ENCODE measurements at places on chromosomes 6 and 20.

DNA sequence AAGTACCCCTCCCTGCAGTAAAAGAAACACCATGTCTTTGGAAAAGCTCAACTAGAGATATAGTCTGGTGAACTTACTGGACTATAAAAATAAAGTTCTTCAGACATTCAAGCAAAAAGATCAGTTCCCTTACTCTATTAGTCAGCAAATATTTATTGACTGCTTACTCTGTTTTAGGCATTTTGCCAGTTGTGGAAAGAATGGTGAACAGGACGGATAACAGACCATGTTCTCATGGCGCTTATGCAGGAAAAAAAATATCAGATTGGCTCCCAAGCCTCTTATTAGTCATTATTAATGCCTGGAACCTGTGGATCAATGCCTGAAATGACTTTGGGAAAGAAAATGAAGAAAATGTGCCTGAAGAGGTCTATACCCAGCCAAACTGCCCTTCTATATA lies 282.2 kb upstream of the EPHA7 start:
- DNase-seq, result no peak

- no peak for DNase-seq
Measured at GRCh38 chr6:40042232-40042631, 108.0 kb upstream of the MOCS1 start.

DNA sequence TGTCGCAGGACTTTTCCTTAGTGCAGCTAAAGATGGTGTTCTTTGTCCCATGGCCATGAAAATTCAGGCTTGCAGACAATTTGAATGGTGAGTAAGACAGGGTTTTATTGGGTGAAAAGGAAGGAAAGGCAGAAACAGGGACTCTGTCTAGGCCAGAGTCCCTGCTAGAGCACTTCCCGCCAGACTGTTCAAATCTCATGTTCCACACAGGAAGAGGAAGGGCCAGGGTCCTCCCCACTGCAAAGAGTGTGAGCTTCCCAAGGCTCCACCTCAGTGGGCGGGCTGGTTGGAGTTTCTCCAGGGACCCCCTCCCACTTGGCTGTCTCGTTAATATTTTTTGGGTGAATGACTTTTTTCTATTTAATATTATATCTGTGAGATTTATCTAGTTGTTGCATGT lies 29.0 kb downstream of the COL19A1 start:
- DNase-seq, result no peak

DNA sequence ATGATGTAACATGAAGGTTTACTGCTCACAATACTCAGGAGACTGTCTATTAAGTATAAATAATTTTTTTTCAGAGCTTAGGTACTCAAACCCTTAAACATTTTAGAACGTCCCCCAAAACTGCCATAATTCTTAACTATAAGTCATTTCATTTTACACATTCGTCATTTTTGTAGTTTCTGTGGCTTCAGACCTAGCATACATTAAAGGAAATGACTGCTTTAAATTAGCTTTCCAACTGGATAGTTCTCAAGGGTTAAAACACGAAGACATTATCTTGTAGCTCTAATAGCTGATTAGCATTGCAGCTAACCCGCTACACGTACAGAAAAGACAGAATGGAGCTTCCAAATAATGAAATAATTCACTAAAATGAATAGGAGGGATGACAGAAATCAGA lies 24.9 kb upstream of the PLN start:
- DNase-seq, result no peak

GRCh38 chr20:36461600-36462439 lies 79.5 kb upstream of the MYL9 start:
- DNase-seq, result no peak

DNA sequence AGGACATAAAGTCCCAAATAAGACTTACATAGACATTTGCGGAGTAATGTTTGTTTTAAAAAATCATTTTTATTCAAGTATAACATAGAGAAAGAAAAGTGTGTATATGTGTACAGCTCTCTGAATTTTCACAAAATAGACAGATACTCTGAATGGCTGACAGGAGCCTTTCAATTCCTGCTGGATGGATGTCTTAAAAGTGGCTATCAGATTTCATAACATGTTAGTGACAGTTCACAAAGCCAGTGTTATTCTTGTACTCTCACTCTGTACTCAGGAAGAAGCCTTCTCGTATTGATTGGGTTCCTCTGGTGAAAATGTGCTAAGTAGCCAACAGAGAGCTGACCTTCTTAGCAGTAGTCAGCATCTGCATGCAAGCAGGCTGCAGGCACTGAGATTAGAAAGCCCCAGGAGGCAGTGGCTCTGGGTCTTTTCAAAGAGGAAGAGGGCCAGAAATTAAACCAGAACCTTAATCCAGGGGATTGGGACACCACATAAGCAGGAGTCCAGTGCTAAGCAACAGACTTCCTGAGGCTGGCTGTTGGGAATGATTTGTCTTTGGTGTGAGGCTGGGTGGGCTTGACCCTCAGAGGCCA lies 19.7 kb downstream of the SLC17A4 start:
- no peak for DNase-seq

GRCh38 chr6:126446248-126446647 lies 106.3 kb downstream of the CENPW start:
- no peak for DNase-seq
